ENCODE measurements at places on chromosomes 4 and X.

- DNase-seq: no peak
These were observed 487.9 kb upstream of the GALNT7 start for GRCh38 chr4:172680691-172681090.

DNA sequence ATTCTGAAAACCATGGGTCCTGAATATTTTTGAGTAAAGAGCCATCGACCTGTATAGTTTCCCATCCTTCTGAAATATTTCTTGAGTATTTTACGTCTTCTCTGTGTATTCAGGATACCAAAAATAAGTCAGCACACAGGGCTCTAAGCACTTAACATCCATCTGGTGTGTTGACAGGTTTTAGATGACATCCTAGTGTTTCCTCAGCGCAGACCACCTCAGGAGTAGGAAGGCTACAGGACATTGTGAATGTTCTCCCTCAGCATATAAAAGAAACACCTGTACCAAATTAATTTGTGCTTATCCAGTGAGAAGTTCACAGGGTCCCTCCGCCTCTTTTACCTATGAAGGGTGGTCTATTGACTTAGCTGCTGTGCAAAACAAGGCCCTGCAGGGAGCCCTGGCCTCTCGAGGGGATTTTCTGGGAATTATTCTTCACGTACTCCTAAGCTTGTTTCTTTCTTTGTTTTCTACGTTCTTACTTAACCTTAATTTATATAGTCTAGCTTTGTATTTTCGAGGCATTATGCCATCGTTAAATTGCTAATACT lies 241.8 kb downstream of the FBXO8 start:
- no peak for DNase-seq

GRCh38 chrX:132023896-132024386 lies 839 bp downstream of the STK26 start:
- no peak for DNase-seq

GRCh38 chrX:283115-283845 lies 2.1 kb downstream of the PLCXD1 start:
- DNase-seq: peak; percentile 85

GRCh38 chr4:7770224-7771050 lies 169.2 kb downstream of the AFAP1 start:
- no peak for DNase-seq

Measured in COLO829 (cell line).